ENCODE measurements at places on chromosomes 4 and X. TPM values are rescaled to one million over a fixed set of nuclear protein-coding genes. Genes with fewer than 3 reads are reported as not detected.

Gene STK26
- 0.38 TPM for total RNA-seq

Gene ALB
- total RNA-seq, result not detected

Gene PHOX2B
- total RNA-seq, result not detected

Gene ADGRA3
- total RNA-seq, result 15.3 TPM

Gene TMPRSS11B
- total RNA-seq, result not detected

Gene GAGE12J
- total RNA-seq, result not detected

Gene PPBP
- total RNA-seq, result not detected

Gene MAGEE1
- 1.0 TPM for total RNA-seq

Gene TIGD4
- total RNA-seq, result 0.13 TPM

Gene ARMCX1
- total RNA-seq, result 48.2 TPM
